ENCODE measurements at places on chromosomes 3 and 15. TPM values are rescaled to one million over a fixed set of nuclear protein-coding genes. Genes with fewer than 3 reads are reported as not detected.
A peak's percentile ranks its signal among the peaks of the same experiment; 100 is the strongest.

DNA sequence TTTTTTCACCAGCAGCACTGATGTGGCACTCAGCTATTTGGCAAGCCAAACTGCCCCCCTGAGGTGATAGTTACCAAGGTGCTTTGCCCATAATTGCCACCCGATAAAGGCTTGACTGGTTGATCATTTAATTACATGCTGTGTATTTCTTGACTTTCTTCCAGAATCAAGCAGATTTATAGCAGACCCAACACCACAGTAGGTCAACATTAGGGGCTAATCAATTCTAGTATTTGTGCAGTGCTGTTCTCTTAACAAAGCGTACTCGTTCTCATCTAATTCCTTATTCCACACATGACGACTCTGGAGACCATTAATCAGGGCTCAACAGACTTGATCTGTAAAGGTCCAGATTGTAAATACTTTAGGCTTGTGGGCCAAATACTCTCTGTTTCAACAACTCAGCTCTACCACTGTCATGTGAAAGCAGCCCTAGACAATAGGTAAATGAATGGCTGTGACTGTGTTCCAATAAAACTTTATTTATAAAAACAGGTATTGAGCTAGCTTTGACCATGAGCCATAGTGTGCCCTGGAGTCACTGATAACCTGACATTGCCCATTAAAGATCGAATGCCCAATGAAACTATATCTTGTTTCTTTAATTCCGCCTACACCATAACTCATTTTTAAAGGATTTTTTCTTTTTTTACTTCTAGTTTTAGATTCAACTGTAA is 119.1 kb upstream of the TMC3 start:
- DNase-seq: no peak

GRCh38 chr3:167300207-167300606 is 79.9 kb downstream of the ZBBX start:
- no peak for DNase-seq

- DNase-seq: peak; percentile 83
Measured at GRCh38 chr3:142993958-142994442, 7.4 kb upstream of the U2SURP start.

- no peak for DNase-seq
Measured at GRCh38 chr15:88631464-88632028, 7.3 kb upstream of the ISG20 start.

- no peak for DNase-seq
Measured at GRCh38 chr3:109803274-109803673, 465.9 kb upstream of the DPPA4 start.

- no peak for DNase-seq
Measured at GRCh38 chr3:5188419-5189221, 1.1 kb downstream of the EDEM1 start.

- peak; percentile 13 for DNase-seq
Measured at GRCh38 chr15:81914734-81915256, 131.0 kb downstream of the MEX3B start.

- DNase-seq: no peak
Measured at GRCh38 chr15:74788683-74789151, 6.8 kb downstream of the CSK start.

DNA sequence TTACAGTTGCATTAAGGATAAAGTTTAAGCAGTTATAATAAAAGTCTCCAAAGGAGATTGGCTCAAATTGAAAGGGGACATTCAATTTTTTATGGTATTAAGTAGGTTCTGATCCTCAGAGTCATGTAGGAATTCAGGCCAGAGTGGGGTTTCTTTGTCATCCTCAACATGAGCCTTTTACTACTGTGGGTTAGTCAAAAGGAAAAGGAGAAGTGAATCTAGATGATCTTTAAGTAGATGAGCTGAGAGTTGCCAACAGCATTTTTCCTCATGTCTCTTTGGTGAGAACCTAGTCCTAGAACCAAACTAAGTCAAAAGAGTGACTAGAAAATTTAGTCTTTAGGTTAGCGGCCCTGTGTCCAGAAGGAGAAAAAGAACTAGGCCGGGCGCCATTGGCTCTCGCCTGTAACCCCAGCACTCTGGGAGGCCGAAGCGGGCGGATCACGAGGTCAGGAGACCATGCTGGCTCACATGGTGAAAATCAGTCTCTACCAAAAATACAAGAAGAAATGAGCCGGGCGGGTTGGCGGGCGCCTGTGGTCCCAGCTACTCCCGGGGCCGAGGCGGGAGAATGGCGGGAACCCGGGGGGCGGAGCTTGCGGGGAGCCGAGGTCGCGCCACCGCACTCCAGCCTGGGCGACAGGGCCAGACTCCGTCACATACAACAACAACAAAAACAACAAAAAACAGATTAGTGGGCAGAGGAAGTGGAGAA is 4.2 kb upstream of the CHL1 start:
- DNase-seq: no peak

DNA sequence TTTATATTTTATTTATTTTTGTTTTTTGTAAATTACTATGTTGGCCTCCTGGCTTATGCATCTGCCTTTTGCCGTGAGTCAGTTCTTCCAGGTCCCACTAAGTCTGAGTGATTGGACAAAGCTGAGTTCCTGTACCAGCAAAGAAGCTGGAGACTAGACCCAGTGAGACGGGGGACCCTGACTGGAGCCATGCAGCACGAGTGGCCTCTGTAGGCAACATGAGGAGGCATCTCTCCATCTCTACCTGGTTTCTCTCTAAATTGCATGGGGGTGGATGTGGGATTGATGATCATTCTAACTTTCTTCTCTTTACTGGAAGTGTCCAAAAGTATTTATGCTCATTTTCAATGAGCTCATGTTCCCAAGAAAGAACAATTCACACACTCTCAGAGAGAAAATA is 155.3 kb upstream of the MRPL3 start:
- no peak for DNase-seq

- DNase-seq: no peak
Measured at GRCh38 chr3:127644641-127645370, 15.8 kb downstream of the PODXL2 start.

GRCh38 chr3:32136703-32137102 is 30.3 kb downstream of the GPD1L start:
- DNase-seq: no peak

- DNase-seq: no peak
Measured at GRCh38 chr15:40072216-40072990, 33.4 kb upstream of the SRP14 start.

DNA sequence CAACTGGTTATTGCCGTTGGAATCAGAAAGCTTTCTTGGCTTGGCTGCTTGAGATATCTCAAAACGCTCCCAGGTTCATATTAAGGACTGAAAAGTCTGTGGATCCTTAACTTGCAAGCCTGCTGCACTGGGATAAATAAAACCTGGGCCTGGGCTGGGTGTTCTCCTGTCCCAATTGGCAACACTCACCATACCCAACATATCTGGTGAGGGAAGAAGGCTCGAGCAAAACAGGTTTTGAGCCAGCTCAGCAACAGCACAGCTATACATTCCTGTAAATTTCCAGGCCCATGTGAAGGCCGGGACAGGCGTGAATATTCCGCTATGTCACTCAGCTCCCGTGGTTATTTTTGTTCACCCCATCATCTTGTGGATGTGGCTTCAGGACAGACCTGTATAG is 169.0 kb upstream of the BCL6 start:
- DNase-seq: peak; percentile 60

Gene LINGO1
- total RNA-seq: not detected

Gene STRA6
- total RNA-seq: 12.9 TPM

Gene SCN11A
- not detected for total RNA-seq

Gene MUC20
- 0.17 TPM for total RNA-seq

Gene GOLGA8K
- total RNA-seq: not detected

Gene RTP3
- total RNA-seq: 0.41 TPM

Gene CLDN16
- 0.15 TPM for total RNA-seq
